Activated CD8-positive, alpha-beta memory T cell treated with anti-CD3 and anti-CD28 coated beads for 4 hours (primary cell): ENCODE measurements at places on chromosomes 7 and 10.
A peak's percentile ranks its signal among the peaks of the same experiment; 100 is the strongest.

GRCh38 chr10:68957654-68958053, 1.7 kb downstream of the DDX21 start:
- no peak for DNase-seq

DNA sequence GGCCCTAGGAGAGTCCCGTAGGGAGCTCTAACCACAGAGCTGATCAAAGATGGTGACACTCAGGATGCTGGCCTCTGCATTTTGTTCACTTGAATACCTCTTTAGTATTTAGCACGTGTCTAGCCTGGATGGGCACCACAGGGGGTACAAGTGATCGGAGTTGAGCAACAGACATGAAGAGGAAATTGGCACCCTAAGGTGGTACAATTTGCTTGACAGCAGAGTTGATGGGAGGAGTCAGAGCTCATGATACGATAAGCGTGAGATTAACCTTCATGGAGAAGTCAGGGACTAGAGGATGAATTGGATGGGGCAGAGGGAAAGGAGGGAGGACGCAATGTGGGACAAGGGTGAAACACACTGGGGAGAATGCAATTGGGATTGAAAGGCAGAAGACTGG, 9.9 kb upstream of the ZNF212 start:
- DNase-seq, result no peak

GRCh38 chr7:134450294-134451000, 8.5 kb downstream of the AKR1B1 start:
- DNase-seq, result no peak

GRCh38 chr7:66413379-66414114, 208.4 kb downstream of the TPST1 start:
- peak; percentile 72 for DNase-seq

DNA sequence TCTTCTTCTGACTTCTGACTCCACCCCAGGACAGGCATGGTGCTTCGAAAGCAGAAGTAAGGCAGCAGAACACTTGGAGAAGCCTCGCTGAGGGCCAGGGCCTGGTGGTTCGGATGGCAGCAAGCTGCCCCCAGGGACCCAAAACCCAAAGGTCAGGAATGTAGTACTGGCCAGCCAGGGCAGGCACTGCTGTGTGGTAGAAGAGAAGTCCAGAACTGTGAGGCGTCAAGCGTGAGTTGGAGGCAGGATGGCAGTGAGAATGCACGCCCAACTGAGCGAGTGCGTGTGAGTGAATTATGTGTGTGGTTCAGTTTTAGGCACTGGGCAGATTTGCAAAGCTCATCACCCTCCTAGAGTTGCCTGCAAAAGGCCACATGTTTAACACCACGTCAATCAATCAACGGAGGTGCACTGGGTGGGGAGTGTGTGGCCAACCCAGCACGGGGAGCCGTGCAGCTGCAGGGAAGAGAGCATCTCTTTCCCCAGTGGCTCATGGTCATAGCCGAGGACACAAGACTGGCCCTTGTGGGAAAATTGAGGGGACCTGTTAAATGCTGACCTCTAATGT, 144.3 kb downstream of the KCNMA1 start:
- no peak for DNase-seq

DNA sequence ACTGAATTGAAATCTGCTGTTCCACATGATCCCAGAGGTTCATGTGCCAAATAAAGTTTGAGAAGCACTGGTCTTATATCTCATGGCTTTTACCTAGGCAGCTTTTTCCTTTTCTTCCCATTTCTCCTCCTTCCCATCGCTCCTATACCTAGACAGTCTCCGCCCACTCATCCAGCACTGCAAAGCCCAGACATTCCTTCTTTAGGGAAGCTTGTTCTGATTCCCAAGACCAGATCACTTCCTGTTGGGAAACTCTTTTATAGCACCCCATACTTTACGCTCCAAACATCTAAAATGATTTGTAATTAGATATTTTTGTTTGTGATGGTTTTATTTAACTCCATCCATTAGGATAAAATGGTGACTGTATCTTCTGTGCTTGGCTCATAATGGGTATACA, 75.9 kb downstream of the BMPER start:
- no peak for DNase-seq

GRCh38 chr7:146791344-146792285, 675.0 kb downstream of the CNTNAP2 start:
- DNase-seq, result no peak

DNA sequence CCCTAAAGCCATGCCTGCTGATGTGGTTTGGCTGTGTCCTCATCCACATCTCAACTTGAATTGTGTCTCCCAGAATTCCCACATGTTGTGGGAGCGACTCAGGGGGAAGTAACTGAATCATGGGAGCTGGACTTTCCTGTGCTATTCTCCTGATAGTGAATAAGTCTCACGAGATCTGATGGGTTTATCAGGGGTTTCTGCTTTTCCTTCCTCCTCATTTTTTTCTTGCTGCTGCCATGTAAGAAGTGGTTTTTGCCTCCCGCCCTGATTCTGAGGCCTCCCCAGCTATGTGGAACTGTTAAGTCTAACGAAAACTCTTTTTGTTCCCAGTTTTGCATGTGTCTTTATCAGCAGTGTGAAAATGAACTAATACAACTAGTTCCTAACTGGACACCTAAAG, 11.8 kb downstream of the MACROH2A2 start:
- DNase-seq, result no peak

DNA sequence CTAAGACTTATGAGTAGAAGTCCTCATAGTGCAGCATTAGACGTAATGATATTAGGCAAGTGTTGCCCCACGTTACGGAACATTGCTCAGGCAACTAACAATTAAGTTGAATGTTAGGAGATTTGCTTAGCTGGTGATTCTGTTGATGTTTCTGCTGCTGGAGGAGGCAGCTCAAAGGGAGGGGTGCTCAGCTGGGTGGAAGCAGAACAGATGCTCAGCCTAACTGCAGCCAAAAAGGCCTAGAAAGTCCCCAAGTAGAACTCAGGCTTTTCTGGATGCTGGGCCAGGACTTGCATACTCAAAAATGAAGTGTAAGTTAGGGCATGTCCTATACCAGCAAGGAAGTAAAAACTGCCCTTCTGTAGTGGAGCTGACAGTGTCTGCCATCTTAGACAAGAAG, 201.4 kb downstream of the ADRA2A start:
- no peak for DNase-seq

GRCh38 chr7:140314573-140315480, 83.5 kb downstream of the SLC37A3 start:
- DNase-seq, result no peak

GRCh38 chr7:107233174-107233573, 64.4 kb downstream of the HBP1 start:
- no peak for DNase-seq
